Stimulated activated CD4-positive, alpha-beta T cell treated with anti-CD3 and anti-CD28 coated beads, Interleukin-1b, Interleukin-23, amount 100 ng/mL, for 24 hours (primary cell): ENCODE measurements at places on chromosomes 5 and 9.

DNA sequence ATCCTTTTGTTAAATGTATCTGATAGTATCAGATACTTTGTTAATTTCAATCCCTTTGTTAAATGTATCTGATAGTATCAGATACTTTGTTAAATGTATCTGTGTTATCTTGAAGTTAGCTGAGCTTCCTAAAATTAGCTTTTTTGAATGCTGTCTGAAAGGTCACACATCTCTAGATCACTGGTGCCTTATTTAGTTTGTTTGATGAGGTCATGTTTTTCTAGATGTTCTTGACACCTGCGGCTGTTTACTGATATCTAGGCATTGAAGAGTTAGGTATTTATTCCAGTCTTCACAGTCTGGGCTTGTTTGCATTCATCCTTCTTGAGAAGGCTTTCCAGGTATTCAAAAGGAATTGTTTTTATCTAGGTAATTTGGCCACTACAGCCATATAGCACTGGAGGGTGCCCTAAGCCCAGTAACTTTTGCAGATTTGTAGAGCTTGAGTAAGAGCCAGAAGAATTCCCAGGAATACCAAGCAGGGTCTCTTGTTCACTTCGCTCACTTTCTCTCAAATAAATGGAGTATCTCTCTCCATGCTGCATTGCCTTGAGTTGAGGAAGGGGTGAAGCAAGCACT is 435.4 kb upstream of the GRAMD2B start:
- no peak for DNase-seq

DNA sequence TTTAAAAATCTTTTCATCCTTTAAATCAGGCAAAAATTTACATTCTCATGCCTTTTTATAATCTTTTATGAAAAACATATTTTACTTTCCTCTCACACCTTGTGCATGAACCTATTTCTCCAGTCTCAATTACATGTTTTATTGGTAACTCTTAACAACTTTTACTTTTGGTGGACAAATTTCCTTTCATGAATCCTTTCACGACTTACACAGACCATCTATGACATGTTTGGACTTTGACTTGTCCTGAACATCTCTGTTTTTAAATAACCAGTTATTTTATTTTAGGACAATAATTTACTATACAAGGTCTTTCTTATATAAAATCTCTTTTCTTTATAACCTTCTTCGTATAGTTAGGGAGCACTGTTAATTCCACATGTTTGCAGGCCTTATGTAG is 26.5 kb upstream of the MTMR12 start:
- no peak for DNase-seq

DNA sequence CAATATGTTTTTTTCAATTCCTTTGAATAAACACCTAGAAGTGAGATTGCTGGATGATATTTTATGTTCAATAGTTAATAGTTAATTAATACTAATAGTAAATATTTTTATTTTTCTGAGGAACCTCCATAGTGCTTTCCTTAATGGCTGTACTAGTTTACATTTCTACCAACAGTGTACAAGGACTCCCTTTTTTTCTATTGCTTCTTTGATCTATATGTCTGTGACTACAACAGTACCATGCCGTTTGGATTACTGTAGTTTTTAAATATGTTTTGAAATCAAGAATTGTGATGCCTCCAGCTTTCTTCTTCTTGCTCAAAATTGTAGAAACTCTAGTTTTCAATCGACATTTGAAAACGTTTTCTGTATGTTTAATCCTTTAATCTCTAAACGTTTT is 39.5 kb upstream of the ADAMTS16 start:
- no peak for DNase-seq

DNA sequence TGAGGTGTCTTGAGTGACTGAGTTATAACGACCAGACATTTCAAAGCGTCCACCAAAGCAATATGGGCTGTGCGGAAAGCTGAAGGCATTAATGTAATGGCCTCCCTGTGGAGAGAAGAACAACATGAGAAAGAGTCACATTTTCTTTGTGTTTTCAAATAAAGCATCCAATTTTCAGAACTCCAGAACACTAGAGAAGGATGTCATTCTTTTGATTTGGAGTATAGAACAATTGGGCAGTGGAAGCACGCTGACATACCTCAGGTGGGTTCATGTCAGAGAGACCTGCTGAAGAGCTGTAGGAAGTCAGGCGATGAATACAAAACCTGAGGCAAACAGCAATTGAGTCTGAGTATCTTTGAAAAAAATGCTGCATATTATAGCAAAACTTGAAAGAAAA is 556.5 kb downstream of the GABRG2 start:
- DNase-seq = no peak

DNA sequence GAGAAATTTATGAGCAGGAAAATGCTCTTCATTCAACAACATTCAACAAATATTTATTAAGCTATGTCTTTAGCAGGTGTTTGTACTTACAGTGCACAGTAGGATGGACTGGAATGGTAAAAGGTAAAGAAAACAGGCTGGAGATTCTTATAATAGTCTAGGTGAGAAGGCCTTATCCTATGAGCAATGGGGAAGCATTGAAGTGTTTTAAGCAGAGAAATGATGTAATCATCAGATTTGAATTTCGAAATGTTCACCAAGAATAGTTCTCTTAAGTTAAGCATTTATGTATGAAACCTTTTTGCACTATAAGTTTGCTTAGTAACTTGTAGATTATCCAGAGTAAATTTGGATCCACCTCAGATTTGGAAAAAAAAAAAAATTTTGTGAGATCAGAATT is 209.3 kb downstream of the NR3C1 start:
- no peak for DNase-seq

GRCh38 chr9:104873489-104873850 is 54.5 kb downstream of the ABCA1 start:
- no peak for DNase-seq

GRCh38 chr5:130386155-130386554 is 481.9 kb downstream of the CHSY3 start:
- DNase-seq = no peak

DNA sequence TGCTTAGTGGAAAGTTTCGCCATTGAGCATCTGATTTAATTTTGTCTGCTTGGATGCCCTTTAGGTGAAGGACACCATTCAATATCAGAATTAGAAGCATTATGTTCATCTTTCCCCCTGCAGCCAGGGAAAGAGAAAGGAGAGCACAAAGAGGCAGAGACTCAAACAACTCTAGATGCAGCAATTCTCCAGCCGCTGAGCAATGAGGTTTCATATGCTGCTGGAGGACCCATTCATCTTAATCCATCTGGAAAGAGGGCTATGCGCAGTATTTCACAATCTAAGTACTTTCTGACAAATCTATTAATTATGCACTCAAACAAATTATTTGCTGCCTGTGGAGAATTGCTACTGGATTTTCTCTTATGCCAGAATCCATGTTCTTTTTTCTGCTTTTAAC is 527.0 kb upstream of the TUSC1 start:
- no peak for DNase-seq

- no peak for DNase-seq
Measured at GRCh38 chr5:76380346-76381066, 22.6 kb upstream of the IQGAP2 start.

DNA sequence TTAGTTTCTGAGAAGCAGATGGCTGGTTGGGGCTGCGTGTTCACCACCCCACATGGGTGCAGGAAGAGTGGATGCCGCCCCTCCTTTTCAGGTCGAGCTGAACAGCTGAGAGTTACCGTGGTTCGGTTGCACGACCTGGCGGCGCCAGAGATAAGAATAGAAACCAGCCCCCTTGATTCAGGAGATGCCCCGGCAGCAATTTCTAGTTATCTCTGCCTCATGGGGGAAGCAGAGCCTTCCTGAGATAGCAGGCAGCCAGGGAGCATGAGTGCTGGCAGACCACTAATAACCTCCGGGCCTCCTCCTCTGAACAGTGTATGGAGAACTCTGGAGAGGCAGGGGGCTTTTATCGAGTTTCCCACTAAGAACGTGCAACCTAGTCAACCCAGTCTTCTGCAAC is 177.8 kb downstream of the NSG2 start:
- DNase-seq = no peak

DNA sequence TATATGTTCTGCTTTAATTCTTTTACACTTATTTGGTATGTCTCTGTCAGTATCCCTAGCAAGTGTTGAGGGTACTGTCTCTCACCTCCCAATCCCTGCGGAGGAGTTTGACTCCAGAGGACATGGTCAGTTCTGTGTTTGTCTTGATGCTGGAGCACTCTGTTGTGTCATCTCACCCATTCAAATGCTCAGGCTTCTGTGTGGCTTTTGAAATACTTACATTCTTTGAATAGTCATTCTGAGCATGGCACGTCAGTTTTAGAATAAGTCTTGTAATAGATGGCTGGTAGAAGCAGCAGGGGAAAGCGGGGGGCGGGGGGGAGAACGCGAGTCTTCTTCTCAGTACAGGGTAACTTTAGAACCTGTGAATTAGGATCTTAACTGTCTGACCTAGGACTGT is 12.3 kb downstream of the MAST4 start:
- no peak for DNase-seq

DNA sequence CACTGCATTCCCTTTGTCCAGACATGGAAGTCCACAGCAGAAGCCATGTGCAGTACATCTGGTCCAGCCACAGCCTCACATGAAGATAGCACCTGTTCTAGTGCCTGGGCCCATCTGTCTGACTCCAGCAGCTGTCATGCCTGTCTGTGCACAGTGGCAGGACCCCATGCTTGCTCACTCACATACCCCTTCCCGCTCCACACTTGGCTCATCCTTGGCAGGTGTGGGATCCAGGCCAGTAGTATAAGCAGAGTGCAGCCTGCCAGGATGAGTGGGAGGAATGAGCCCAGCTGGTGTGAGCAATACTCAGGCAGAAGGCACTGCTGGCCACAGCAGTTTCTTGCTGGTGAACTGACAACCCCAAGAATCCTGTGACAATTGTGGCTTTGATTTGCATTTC is 168.0 kb downstream of the PRDM9 start:
- no peak for DNase-seq

- no peak for DNase-seq
Measured at GRCh38 chr5:74361406-74362358, 278.8 kb downstream of the ENC1 start.

- no peak for DNase-seq
Measured at GRCh38 chr5:44178414-44178813, 210.8 kb downstream of the FGF10 start.

DNA sequence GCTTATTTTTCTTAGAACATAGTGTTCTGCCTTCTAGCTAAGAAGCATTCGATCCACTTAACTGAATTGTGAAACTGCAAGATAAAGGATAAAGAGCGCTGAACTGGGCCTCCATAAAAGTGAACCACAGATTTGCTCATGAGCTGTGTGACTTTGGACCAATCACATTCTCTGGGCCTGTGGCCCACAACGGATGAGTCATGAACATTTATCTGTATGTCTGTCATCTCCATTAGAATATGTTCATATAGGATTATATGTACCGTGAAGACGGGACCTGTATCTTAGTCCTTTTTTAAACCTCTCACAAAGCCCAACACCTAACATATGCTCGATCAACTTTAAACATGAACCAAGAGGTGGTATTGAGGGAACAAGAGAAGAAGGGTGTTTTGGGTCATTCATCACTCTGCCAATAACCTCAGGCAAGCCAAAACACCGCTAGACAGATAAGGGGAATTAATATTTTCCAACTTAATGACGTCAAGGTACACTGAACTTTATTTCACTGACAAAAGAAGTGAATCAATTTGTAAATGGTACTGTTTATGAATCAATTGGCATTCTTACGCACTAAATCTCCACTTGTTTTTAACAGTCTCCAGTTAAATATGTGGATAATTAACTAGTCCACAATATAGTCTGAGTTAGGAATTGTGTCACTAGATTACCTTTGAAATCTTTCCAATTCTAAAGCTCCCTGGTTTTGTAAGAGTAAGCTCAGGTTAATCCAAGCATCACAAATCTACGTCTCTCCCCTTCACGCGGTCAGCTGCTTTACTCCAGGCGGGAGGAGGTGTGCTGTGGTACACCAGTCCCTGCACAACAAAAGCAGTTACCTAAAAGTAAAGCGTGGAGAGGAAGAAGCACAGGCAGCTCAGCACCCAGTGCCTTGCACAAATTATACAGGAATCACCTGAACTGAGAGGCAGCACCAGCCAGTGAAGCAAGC is 1.6 kb downstream of the TMEM245 start:
- DNase-seq = no peak

GRCh38 chr5:171715551-171715950 is 70.1 kb upstream of the SMIM23 start:
- DNase-seq = no peak

DNA sequence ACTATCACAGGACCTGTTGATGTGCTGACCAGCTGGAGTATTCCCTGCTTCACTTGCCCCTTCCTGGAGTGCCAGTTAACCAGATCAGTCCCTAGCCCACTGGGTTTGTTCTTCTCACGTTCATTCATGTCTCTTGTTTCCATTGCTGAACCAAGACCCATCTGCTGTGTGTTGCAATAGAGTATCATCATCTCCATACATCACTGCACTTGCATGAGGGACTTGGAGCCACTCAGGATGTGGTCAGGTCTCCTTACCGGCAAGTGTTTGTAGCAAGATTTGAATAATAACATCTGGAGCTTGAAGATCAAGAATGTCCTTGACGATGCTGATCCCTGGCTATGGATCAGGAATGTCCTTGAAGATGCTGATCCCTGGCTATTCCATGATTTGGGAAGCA is 358.6 kb downstream of the IRX1 start:
- no peak for DNase-seq

DNA sequence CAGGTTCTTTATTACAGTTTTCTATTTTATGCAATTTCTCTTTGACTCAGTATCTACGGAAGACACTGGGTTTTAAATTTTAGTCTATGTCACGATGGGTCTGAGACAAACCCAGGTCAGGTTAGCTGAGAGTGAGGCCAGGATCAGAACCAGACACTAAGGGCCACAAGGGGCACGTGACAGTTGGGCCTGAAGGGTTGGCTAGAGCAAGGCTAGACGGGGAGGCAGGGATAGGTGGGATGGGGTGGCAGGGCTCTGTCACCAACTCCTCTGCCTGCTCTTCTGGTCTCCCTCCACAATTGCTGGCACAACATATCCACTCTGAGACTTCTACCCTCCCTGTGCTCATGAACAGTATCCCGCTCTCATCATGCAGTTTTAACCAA is 76.4 kb downstream of the MED27 start:
- no peak for DNase-seq

DNA sequence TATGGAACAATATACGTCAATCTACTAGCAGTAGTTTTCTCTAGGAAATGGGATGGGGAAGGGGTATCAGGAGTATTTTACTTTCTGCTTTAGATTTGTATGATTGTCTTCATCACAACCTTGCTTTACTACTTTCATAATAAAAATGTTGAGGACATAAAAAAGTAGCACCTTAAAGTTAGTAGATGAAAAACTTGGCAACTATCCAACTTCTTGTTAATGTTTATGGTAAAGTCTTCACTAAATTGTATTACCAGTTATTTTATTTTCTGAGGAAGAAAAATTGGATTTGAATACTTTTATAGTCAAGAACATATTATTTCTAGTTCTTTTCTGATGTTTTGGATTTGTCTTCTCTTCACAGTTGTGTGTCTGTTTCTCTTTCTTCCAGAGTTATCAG is 372.1 kb downstream of the ARRDC3 start:
- DNase-seq = no peak
